ENCODE measurements at places on chromosomes 1 and 21.

DNA sequence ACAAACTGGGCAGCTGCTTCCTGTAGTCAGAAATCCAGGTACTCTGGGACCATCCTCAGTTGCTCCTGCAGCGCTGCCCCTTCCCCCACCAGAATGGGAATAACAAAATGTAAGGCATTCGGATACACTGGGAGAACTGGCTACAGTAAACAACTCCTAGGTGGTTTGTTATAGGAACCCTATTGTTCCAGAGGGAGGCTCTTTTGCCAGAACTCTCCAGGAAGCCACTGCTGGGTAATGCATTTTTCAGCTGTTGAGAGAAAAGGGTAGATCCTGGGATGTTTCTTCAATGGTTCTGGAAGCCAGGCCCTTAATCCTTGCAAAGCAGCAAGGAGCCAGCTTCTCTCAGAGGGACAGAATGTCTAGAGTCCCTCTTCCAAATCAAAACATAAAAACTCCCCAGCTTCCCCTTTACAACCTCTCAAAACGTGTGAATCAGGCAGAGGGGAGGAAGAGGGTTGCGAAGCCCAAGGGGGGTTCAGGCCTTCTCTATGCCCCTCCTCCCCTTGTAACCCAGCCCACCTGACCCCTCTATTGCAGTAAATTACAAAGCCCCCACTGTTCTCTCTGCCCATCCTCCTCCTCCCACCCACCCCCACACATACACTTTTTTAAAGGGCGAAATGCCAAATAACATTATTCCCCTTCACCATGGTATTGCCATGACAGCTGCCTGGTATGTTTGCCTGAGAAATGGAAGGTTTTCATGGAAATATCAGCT is 29.1 kb downstream of the PLPP3 start:
- no peak for DNase-seq

- no peak for DNase-seq
Measured at GRCh38 chr1:67651031-67651430, 34.0 kb upstream of the GADD45A start.

GRCh38 chr1:243848858-243849420 is 1.1 kb downstream of the AKT3 start:
- peak; percentile 52 for DNase-seq

- DNase-seq, result no peak
Measured at GRCh38 chr1:42008264-42008663, 89.5 kb upstream of the HIVEP3 start.

DNA sequence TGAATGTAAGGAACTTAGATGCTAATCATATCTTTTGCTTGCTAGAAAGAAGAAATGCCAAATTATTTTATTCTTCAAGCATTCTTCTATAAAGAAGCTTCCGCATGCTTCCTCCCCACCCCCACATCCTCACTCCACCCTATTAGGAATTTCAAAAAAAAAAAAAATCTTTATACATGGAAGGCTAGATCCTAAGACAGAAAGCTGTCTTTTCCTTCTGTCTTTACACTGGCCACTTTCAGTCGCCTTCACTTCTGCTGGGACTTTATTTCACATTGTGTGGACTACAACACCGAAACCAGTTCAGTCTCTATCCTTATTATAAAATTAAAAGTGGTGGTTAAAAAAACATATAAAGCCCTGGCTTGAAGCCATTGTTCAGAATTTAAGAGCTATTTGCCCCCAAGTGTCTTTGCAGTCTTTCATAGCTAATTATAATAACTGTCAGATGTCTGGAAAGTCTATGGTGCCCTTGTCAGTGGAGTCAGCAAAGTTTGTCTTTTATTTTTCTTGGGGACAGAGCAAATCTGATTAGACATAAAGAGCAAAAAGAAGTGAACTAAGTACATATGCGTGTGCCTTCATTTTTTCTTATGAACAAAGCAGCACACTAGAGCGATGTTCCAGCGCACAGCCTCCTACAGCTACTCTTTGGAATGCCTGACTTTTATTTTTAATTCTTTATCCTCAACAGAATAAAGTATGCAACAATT is 297.7 kb downstream of the PTPRC start:
- peak; percentile 64 for DNase-seq

DNA sequence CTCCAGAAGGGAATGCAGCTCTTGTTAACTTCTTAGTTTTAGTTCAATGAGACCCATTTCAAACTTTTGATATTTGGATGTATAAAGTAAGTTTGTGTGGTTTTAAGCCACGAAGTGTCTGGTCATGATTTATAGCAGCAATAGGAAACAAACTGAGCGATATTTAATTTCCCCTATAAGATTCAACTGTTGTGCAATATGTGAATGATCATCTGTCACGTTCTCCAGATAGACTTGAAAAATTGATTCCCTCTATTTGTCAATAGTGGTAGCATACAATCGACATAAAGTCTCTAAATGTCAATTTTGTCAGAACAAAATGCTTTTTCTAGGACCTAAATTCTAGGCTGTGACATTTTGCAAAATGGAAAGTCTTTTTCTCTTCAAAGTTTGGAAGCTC is 240.1 kb downstream of the KCTD3 start:
- no peak for DNase-seq
